ENCODE measurements at places on chromosomes 3 and 15. TPM values are rescaled to one million over a fixed set of nuclear protein-coding genes. Genes with fewer than 3 reads are reported as not detected.

Gene A4GNT
- not detected for total RNA-seq

DNA sequence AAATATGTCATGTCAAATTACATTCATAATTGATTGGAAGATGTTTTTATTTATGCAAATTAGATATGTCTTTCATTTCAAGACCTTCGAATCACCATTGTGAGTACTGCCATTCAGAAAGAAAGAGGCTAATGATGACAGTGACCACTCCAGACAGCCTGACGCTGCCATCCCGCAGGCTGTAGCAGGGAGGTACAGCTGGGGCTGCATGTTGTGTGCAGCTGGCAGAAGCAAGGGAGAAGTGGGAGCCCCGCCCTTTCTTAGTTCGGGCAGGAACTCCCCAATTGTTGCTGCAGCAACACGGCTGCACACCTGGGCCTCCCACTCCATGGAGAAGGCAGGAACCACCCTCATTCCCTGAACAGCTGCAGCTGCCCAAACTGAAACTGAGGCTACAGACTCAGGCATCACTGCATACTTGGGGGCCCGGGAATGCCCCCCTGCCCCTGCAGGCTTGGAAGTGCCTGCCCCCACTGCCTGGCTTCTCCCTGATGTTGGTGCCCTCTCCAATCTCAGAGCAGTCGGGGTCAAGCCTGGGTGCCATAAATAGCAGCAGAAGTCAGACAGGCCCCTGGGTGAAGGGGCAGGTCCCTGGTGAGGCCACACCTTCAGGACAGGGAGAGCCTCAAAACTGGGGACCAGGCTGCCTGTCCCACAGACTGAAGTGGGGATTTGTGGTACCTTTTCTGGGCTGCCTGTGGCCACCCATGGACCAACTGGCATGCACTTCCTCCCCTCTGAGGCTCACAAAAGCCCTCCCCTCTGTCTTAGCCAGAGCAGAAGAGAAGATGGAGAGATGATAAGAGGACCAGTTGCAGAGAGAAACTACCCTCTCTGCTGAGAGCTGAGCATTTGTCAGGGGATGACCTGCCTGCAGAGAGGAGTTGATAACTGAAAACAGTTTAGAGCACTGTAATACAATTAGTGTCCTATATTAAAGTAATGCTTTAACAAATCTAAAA, 964.6 kb downstream of the SI start:
- no peak for DNase-seq

Gene CPA3
- not detected for total RNA-seq

Gene TGM4
- not detected for total RNA-seq

DNA sequence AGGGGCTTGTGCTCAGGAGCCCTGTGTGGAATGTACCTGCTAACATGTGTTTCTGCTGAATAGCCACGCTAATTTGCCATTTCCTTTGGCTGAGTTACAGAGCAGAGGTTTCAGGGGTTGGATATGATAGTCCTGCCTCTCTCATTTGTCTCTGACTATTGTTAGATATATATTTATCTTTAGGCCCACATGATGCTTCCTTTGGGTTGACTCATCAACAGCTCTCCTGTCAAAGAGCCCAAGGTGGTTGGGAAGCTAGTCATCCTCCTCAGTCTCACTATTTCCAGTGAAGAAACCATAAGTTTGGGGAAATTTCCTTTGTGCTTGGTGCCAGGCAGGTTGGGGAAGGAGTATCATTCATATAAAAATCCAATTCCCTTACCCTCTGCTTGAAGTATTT, 1194.6 kb downstream of the ZPLD1 start:
- no peak for DNase-seq

Gene NR1I2
- total RNA-seq, result 0.07 TPM

DNA sequence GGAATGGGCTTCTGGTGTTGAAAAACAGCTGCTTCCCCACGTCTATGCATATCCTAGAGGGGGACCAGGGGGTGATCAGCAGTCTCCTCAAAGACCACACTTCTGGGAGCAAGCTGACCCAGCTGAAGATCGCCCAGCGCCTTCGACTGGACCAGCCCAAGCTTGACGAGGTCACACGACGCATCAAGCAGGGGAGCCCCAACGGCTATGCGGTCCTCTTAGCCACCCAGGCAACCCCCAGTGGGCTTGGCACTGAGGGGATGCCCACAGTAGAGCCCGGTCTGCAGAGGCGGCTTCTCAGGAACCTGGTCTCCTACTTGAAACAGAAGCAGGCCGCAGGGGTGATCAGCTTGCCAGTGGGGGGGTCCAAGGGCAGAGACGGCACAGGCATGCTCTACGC, 2.5 kb downstream of the RBM15B start:
- no peak for DNase-seq

GRCh38 chr15:43408789-43409188, 37.9 kb downstream of the TUBGCP4 start:
- DNase-seq, result no peak

Gene PYGO1
- 0.34 TPM for total RNA-seq

- no peak for DNase-seq
Measured at GRCh38 chr3:175059788-175060187, 200.7 kb downstream of the NAALADL2 start.

All from HCT116 (cell line).